ENCODE measurements at places on chromosomes 5 and 9.

- no peak for DNase-seq
Measured at GRCh38 chr5:136754216-136754615, 388.9 kb upstream of the TRPC7 start.

DNA sequence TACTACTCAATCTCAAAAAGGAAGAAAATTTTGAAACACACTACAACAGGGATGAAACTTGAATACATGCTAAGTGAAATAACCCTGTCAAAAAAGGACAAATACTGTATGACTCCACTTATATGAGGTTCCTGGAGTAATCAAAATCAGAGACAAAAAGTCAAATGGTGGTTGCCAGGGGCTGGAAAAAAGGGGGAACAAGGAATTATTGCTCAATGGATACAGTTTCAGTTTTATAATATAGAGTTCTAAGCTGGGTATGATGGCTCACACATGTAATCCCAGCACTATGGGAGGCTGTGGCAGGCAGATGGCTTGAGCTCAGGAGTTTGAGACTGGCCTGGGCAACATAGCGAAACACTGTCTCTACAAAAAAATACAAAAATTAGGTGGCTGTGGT is 29.0 kb downstream of the ETF1 start:
- DNase-seq: no peak

DNA sequence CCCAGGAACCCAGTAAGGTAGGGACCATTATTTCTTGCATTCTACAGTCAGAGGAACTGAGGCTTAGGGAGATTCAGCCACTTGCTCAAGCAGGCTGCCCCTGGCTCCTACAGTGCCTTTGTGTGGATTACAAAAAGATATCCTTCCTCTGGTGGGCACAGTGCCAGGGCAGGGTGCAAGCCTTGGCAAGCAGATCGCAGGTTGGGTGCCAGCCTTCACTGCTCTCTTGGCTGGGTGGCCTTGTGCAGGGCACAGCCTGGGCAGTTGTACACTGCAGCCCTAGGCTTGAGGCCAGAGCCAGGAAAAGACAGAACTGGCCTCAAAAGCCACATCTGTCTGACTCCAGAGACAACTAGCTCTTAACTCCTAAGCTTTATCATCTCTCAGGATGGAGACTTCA is 15.0 kb downstream of the DOCK2 start:
- no peak for DNase-seq

DNA sequence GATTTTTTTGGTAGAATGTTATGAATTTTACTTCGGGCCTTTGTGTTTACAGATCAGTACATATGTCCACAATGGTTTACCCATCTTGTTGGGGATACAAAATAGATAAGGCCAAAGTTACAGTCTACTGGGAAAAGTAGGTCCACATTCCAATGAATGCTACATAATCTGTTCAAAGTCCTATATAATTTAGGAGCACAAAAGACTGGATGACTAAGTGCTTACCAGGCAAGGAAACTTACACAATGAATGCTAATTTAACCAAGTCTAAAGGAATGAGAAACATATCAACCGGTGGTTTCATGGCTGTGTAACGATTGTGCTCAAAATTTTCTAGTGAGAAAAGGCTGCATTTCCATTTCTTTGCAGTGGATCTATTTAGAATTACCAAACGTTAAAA is 97.4 kb upstream of the TRPM3 start:
- DNase-seq: no peak

DNA sequence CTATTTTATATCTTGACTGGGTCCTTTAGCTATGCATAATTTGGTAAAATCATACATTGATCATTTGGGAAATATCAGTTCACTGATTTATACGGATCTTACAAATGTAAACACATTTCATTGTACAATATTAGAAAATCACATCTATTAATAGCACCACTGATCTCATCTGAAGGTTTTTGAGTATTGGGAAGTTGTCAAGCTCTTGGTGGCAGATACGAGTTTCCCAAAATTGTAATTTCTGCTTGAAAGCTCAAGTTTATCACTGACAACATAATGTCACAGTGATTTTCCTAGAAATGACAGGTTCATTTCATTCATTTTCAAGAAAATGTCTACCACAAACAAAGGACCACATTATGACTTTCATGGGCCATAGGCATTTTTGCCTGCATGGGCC is 3.0 kb upstream of the MACROH2A1 start:
- DNase-seq: no peak

DNA sequence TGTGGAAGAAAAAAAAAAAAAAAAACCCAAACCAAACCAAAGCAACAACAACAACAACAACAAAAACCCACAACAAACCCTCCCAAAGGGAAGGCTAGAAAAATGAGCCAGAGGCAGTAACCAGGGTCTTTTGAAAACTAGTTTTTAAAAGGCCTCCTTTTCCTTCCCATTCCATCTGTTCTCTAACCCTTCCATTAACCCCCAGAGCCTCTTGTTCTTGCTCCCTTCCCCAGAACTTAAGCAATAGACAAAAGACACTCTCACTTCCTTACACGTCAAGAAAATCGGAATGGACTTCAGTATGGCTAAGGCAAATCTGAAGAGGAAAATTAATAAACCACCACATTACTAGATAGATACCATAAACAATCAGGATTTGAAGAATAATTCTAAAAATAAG is 292.8 kb downstream of the ARL15 start:
- no peak for DNase-seq

- DNase-seq: no peak
Measured at GRCh38 chr9:86281593-86282076, 703 bp downstream of the ISCA1 start.

DNA sequence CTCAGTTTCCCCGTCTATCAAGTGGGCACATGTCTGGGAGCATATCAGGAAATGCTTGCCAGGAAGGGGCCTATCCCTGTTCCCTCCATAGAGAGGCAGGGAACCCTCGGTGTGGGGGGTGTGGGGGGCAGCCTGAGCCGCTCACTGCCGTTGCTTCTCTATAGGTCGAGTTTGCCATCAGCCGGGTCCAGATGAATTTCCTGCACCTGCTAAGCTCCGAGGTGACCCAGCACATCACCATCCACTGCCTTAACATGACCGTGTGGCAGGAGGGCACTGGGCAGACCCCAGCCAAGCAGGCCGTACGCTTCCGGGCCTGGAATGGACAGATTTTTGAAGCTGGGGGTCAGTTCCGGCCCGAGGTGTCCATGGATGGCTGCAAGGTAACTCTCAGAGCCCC is 13.8 kb upstream of the ORM1 start:
- DNase-seq: no peak

- DNase-seq: no peak
Measured at GRCh38 chr9:110066929-110067716, 140.8 kb downstream of the C9orf152 start.

- DNase-seq: no peak
Measured at GRCh38 chr9:28464481-28465216, 891.4 kb upstream of the C9orf72 start.

GRCh38 chr5:112971276-112971675 is 5.3 kb upstream of the DCP2 start:
- no peak for DNase-seq

DNA sequence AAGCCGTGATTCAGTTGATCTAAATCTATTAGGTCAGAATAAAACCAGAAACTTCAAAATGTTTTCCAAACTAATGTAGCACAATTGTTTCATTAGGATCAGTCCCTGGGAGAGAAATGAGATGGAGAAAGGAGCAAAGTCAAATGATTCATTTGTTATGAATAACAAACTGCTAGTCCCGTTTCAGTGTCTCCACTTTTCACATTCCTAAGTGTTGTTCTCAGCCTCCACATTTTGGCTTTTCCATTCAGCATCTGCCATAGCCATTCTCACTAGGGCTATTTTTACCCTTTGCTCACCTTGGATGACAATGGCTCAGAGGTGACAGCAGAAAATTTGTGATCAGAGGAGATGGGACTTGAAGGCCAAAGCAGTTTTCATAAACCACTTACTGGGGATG is 314.1 kb upstream of the KIF2A start:
- no peak for DNase-seq

DNA sequence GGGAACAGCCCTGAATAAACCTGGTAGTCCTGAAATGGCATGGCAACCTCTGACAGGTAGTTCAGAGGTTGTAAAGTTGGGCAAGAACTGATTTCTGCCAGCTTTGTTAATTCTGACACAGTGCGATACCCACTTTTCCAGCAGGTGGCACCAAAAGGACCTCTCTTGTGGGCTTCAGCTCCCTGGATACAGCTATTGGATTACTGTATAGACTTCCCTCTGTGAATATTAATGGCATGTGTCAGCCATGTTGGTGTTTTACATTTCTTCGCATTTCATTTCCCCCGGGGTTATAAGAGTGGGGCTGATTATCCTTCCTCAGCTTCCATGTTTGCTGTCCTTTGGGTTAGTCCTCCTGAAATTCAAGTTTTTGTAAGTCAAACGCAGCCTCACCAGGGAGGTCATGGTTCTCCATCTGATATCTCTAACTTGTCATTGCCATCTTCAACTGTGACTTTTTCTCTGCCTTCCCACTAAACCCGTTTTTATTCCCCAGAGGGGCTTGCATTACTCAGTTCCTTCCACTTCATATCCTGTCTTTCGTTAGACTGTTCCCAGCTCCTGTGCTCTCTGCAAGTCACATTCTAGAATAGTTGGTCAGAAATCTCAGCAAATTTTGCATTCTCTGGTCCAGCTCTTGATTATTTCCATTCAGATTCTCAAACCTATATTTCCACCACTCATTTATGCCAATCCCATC is 135.6 kb downstream of the LIFR start:
- DNase-seq: no peak

GRCh38 chr5:14672484-14673394 is 8.2 kb downstream of the OTULIN start:
- no peak for DNase-seq

DNA sequence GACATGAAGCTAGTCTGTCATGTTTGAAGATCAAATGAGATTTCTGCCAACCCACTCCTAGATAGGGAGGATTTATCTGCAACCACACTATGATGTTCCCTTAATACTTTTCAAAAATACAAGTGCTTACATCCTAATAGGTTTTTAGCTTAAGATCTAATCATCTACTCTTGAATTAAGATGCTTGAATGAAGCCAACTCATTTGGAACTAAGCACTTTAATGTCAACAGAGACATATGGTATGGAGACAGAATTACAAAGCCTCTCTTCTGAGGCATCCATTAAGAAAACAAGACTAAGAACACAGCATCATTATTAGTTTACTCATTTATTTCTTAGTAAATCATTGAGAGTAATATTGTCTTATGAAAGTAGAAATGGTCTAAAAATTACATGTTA is 139.3 kb upstream of the NFIB start:
- no peak for DNase-seq

- DNase-seq: no peak
Measured at GRCh38 chr5:16784088-16784487, 152.0 kb downstream of the MYO10 start.

DNA sequence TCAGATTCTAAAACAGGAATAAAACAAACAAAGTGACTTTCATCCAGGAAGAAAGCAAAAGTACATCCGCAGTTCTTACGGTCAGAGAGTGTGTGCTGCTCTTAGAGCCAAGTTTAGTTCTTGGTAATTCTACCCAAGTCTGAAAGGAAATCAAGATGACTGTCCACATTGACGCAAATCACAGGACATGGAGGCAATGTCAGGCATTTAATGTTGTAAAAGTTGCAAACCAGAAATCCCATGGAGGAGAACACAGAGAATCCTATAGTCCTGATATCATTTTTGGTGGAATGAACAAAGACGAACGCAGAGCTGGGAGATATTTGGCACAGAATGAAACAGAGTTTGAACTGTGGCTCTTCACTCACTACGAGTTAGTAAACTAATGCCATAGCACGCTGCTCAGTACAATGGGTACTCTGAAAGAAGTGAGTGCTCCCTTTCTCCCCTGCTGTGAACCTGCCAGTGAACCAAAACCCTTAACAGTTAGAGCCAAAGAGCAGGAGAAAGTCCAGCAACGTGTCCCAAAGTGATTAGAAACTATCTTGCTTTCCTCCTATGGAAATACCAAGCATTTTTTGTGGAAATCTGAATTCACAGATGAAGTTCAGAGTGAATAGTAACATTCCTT is 74.3 kb downstream of the MUSK start:
- DNase-seq: no peak

DNA sequence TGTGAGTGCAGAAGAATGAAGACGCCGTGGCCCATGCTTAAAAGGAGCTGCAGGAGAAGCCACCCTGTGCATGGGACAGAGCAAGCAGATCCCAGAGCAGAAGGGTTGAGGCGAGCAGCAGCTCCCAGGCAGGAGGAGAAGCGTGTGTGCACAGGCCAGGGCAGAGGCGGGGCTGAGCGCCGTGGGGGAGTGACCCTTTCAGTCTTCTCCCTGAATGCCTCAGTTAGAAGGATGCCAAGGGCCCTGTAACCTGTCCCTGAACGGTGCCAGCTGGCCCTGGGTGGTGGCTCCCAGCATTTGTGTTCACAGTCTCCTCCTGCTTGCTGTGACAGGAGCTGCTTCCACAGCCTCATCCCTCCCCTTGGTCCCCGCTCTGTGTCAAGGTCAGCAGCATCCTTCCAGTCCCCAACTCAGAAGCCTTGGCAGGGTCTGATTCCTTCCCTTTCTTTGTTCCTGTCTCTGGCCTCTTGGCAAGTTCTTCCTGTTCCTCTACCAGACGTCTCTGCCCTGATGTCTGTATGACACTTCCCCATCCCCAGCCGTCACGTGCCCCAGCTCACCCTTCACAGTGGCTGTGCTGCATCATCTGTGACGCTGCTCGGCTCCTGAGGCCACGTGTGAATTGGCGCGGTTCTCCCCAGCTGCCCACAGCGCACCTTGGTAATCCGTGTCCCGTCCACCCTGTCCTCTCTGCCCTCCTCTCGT is 5.2 kb downstream of the EXOC3 start:
- no peak for DNase-seq

DNA sequence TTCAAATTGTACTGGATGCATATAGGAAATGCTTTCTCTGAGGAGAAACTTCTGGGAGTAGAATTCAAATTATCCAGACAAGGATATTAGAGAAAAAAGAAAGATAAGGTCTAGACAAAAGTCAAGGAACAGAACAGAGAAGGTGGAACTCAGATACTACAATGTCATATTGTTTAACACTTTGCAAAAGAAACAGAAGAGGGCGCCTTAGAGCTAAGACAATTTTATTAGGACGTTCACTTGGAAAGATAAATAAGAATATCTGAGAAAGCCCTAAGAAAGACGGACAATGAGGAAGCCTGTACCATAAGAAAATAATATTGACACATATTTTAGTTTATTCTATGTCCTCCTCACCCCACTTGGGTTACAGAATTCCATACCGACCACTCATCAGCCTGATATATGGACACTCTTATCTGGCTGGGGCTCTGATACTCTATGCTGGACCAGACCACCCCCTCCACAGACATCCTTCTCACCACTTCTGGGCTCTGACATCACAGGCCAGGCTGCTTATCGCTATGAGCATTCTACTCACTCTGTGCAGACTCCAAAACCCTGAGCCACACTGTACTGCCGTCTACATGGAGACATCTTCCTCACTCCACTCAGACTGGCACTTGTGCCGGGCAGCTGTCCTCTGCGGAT is 9.1 kb upstream of the AK3 start:
- DNase-seq: no peak

Data from stimulated activated CD4-positive, alpha-beta T cell treated with anti-CD3 and anti-CD28 coated beads, TNF-alpha, amount 100 ng/mL, for 1 hour (primary cell).